ENCODE measurements at places on chromosomes 5 and 9.

DNA sequence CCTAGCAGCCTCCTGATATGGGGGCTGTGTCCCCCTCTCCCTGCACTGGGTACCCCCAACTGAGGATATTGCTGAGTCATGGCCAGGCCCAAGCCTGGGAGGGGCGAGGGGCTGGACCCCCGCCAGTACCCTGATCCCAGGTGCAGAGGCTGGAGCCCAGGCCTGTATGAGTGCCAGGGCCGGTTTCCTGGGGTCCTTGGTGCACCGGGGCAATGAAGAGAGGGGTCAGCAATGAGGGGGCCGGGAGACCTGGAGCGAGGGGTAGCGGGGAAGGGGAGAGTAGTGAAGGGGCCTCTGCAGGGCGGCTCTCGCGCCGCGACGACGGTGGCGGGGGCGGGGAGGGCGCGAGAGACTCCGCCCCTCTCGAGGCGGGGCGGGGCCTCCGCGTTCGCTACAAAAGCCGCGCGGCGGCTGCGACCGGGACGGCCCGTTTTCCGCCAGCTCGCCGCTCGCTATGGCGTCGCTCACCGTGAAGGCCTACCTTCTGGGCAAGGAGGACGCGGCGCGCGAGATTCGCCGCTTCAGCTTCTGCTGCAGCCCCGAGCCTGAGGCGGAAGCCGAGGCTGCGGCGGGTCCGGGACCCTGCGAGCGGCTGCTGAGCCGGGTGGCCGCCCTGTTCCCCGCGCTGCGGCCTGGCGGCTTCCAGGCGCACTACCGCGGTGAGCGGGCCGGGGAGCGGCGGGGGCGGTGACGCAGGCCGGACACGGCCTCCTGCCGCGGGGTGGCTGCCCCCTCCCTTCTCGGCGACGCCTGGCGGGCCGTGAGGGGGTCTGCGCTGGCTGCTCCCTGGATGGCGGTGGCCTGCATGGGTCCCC lies at the start of gene SQSTM1:
TSS of gene SQSTM1 (plus strand) at position 423 of the 815 bp plus-strand sequence. CDS start at position 455, 32 bp downstream.
- peak; percentile 88 for DNase-seq

- DNase-seq: no peak
Observed at GRCh38 chr5:134115806-134116175, 1.3 kb downstream of the TCF7 start.

- no peak for DNase-seq
Observed at GRCh38 chr5:31993165-31993961, 180.8 kb downstream of the GOLPH3 start.

DNA sequence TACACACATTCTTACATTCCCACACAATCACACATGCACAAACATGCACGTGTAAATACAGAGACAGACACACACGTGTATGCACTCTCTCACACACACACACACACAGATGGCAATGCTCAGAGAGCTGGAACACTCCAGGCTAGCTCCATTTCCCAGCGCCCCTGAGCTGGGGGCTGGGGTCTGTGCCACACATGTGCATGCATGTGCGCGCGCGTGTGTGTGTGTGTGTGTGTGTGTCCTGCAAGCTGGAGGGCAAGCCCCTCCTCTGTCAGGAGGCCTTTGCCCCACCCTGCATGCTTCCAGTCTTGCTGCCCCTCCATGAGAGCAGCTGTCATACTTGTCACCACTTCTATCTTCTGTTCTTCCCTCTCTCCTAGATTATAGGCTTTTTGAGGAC lies 16.6 kb upstream of the S1PR3 start:
- peak; percentile 31 for DNase-seq

DNA sequence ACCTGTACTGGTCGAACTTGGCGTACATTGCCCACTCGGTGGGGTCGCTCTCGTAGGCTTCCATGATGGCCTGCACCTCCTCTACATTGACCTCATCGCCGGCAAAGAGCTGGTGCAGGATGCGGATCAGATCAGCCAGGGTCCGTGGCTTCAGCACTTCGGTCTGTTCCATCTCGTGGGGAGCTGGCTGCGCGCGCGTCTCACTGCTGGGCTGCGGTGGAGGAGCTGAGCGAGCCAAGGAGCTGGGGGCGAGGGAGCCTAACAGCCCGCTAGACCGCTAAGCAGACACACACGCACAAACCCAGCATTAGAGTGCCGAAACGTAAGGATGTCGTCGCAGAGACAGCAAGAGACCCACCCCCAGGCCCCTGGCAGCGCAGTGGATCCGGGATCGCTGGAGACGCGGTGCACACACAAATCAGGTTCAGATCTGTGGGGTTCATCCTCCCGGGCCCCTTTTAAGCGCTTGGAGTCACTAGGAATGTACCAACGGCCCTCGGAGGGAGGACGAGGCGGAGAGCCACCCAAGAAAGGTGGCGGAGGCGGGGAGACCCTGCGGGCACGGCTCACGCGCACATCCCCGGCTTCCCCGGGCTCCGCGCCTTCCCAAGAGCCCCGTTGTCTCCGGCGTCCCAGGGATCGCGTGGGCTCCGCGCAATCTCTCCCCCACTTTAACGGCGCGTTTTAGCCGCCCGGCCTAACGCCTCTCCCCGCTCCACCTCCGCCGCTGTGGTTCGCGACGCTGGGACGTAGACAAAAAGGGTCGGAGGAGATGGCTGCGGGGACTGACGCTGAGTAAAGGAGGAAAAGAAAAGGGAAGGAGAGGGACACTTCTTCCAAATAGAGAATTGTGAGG lies at the start of gene CDO1:
TSS of gene CDO1 (minus strand) at position 434 of the 856 bp plus-strand sequence. CDS start at position 172, 262 bp downstream.
- DNase-seq: peak; percentile 83

DNA sequence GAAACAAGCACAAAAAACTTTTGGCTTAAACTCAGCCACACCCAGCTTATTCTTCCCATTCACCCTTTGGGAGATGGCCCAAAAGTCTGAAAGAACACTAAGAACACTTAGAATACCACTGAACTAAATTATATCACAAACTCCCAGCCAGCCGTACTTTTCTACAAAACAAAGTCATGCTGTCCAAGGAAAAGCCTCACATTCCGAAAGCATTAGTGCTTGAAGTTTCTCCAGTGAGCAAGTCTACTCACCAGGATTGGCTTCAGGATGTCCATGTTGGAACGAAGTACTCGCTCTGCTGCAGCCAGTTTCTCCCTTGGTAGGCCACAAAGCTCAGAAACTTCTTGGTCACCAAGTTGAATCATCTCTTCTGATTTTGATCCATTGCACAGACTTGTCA lies 69.7 kb downstream of the ABCA1 start:
- DNase-seq: no peak

DNA sequence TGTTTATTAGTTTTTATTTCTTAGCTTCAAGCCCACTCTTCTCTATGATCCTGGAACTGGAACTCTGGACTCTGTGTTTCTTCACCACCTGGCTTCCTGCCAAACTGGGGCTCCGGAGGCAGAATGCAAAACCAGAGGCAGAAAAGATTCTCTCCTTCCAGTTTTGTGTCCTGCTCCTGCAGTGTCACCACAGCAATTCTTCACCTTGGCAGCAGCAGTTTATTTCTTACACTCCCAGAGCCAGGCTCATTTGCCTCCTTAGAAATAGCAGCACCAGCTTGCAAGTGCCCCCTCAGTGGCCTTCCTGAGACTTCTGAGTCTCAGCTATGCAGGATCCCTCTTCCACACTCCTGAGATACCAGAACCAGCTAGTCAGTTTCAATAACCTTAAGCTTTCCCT lies 26.7 kb upstream of the CAMK4 start:
- no peak for DNase-seq

DNA sequence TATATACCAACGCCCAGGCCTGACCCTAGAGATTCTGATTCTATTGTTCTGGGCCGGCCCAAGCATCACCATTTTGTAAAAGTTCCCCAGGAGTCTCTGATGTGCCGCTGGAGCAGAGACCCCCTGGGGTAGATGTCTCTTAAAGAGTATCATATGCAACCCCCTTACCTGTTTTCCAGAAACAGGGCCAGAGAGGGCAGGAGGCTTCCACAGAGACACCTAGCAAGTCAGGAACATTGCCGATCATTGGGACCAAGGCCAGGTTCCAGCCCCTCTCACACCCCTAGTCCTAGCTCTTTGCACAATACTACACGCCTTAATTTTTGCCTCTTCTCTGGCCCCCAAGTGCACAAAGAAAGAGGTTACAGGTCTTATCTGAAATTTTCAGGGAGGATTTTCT lies 63.8 kb downstream of the TMOD1 start:
- DNase-seq: no peak

GRCh38 chr5:154363411-154363810 lies 82.4 kb upstream of the SAP30L start:
- no peak for DNase-seq

DNA sequence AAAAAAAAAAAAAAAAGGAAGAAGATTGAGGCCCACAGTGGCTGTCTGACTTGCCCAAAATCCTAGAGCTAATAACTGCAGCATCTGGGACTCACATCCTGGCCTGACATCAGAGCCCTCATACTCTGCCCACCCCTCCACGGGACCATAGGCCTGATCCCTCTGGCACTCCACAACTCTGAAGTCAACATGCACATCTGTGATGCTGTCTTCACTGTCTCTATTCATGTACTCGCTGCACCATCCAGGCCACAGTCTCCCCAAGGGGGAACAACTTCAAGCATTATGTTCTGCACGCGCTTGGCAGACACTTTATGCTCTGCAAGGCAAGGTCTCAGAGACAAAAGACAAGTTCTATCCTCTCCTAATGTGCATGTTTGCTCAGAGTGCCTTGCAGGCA lies 158.2 kb downstream of the SPOCK1 start:
- no peak for DNase-seq

GRCh38 chr9:99822806-99823591 lies 1.3 kb downstream of the NR4A3 start:
- peak; percentile 52 for DNase-seq

DNA sequence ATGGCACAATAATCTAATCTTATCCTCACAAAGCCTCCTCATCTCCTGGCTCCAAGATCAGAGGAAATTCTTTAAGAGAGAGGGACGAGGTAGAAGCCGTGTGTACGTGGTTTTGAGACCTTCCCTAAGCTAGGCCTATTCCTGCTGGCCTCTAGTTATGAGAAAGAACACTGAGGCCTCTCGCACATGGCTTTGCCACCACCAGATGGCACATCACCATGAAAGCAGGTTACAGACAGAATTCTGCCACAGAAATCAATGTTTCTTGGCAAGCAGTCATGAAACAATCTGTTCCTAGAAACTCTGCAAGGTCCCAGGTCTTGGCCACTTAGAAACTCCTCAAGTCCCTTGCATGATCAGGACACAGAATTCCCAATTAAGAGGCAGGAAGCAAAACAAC lies 268.2 kb upstream of the TAS2R1 start:
- no peak for DNase-seq

GRCh38 chr5:93346301-93346700 lies 234.7 kb downstream of the NR2F1-AS1 start:
- DNase-seq: no peak

- no peak for DNase-seq
Observed at GRCh38 chr5:43711496-43711895, 108.5 kb downstream of the NNT start.

GRCh38 chr9:123787416-123787815 lies 142.5 kb downstream of the DENND1A start:
- no peak for DNase-seq

DNA sequence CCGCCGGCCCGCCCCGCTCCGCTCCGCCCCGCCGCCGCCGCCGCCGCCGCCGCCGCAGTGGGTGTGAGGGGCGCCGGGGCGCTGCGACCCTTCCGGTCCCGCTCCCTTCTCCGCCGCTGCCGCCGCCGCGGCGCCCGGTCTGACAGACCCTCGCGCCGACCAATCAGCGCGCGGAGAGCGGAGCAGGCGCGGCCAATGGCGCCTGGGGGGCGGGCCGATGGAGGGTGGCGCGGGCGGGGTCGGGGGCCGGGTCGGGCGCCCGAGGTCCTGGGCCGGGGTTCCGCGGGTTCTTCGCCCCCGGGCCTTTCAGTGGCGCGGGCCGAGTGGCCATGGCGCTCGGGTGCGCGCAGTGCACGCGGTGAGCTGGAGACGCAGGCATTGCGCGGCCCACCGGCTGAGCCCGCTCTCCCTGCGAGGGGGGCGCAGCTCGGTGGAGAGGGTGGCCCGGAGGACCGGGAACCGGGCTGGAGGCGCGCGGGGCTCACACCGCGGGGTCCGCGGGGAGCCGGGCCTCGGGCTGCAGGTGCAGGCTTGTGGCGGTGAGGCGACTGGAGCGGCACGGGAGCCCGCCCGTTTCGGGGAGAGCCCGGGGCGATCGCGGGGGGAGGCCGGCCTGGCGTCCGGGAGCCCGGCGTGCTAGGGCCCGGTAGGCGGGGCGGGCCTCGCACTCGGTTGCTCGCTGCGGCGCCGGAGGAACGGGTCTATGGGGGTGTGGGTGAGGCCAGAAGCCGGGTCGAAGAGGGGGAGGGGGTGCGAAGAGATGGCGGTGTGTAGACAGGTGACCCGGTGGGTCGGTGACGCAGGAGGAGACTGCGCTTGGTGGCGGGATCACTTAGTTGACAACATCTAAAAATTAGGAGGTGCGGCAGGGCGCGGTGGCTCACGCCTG lies at the start of gene MAPK9:
TSS of gene MAPK9 (minus strand) at position 141 of the 889 bp plus-strand sequence. CDS start 11,522 bp downstream, outside the sequence.
- peak; percentile 91 for DNase-seq

DNA sequence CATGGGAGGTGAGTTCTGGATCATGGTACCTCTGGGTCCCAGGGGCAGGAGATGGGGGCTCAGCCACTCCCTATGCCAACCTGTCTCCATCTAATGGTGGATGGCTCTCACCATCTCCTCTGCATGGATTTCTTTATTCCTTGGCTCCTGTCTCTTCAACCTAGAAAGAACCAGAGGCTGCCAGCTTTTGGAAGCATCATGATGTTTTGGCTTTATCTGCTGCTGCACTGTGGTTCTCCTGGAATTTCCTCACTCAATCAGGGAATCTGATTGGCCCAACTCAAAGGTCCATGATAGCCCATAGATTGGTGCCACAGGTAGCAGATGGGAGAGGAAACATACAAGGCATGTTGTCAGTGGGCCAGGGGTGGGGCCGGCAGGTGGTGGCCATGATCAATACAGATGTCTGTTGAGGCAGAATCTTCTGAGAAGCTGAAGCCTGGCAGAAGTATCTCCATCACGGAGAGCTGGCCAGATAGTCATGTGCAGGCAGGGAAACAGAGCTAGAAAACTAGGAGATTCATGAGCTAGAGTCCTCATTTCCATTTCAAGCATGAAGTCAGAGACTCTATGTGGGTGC lies 158.2 kb downstream of the MACROH2A1 start:
- peak; percentile 32 for DNase-seq

DNA sequence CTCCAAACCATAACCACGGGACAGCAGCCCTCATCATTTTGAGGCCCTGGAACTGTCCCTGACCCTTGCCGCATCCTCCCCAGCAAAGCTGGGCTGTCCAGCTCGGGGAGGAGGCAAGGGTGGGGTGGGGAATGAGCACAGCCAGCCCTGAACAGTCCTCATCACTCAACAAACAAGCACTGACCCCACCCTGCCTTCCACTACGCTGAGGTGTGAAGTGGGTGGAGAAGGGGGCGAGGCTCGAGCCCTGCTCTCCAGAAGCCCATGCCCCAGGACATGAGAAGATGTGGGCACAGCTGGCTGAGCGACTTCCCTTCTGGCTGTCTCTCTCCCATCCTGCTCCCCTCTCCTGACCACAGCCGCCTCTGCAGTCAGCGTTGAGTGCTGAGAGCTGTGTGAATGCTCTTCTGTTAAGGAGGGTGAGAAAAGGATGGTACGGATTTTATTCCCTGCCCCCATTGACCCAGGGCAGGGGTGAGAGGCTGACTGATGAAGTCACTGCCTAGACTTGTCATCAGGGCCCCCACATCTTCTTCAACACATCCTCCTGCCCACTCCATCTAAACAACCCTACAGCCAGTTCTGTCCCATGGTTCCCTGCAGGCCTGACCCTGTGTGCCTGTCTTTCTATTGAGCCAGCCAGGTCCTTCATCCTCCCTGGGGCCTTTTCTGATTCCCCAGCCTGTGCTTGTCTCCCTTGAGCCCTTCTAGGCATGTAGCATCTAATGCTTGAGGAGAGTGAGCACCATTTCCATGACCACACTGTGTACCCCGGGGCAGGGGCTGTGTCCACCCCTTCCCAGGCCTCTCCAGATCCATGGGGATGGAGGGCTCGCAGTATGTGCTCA lies 276.0 kb downstream of the FSTL4 start:
- DNase-seq: no peak
